ENCODE measurements at places on chromosomes 16 and 17. TPM values are rescaled to one million over a fixed set of nuclear protein-coding genes. Genes with fewer than 3 reads are reported as not detected.

The UNC45B gene
- total RNA-seq: 0.76 TPM

The PRAC1 gene
- not detected for total RNA-seq

The KRTAP4-9 gene
- total RNA-seq: not detected

DNA sequence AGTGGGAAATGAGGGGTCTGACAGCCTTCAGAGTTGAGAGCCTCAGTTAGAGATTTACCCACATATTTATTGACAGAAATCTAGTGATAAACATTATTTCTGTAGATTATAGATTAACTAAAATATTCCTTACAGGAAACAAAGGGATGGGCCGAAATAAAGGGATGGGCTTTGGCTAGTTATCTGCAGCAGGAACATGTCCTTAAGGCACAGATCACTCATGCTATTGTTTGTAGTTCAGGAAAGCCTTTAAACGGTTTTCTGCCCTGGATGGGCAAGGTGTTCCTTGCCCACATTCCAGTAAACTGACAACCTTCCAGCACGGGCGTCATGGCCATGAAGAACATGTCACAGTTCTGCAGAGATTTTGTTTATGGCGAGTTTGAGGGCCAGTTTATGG is 154.8 kb upstream of the TOM1L1 start:
- no peak for DNase-seq

DNA sequence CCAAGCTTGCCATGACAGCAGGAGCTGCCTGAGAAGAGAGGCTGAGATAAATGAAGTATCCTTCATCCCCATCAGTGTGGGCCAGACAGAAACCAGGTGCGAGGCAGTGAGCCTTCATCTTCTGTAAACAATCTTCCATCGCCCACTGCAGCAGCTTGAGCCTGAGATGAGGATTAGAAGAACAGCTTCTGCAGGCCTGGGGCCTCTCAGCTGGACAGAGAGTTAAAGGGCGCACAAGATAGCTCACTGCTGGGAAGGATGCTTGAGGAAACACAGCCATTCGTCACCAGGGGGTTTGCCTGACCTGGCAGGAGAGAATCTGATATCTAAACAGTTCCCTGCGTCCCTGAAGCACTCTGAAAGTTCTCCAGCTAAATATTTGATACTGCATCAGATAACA is 27.1 kb downstream of the HOXB1 start:
- DNase-seq: no peak

- peak; percentile 43 for DNase-seq
Measured at GRCh38 chr17:47253541-47254402, at the start of gene ITGB3. Gene ITGB3, plus strand, starts transcription at chr17:47253827. Its CDS starts 35 bp downstream, at chr17:47253862.

DNA sequence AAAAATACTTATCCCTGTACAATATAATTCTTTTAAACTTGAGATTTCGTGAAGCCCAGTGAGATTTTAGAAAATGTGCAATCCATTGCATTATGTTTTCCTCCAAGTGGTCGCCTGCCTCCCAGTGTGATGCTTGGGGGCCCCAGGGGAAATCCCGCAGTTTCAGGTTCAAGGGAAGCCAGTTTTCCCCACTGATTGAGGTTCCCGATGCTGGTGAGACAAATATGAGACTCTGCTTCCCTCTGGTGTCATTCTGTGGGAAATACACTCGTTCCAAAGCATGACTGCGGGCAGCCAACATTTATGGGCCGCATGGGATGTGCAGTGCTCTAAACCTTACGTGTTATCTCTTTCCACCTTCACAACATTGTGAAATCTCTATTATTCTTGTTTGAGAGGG is 200.8 kb downstream of the PRKCB start:
- DNase-seq: no peak

GRCh38 chr17:68573338-68573737 is 27.8 kb downstream of the FAM20A start:
- DNase-seq: no peak

DNA sequence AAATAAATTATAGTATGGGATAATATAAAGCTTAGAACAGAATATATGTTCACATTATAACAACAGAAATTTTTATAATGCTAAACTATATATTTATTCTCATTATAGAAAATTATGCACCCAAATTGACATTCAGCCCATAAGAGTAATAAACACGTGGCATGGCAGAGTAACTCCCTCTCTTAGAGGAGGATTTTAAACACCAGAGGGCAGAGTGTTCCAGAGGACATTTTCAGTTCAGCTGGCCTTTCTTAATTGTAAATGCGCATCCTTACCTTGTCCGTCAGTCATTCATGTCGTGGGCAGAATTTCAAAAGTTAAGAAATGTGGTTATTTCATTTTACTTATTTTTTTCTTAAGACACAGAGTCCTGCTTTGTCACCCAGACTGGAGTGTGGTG is 147.1 kb downstream of the TANC2 start:
- DNase-seq: no peak

- DNase-seq: no peak
Measured at GRCh38 chr17:32485261-32486110, 1.3 kb upstream of the CDK5R1 start.

GRCh38 chr16:57745768-57746167 is 10.2 kb downstream of the KATNB1 start:
- DNase-seq: no peak

- DNase-seq: no peak
Measured at GRCh38 chr17:48484850-48485249, 46.0 kb downstream of the HOXB1 start.

DNA sequence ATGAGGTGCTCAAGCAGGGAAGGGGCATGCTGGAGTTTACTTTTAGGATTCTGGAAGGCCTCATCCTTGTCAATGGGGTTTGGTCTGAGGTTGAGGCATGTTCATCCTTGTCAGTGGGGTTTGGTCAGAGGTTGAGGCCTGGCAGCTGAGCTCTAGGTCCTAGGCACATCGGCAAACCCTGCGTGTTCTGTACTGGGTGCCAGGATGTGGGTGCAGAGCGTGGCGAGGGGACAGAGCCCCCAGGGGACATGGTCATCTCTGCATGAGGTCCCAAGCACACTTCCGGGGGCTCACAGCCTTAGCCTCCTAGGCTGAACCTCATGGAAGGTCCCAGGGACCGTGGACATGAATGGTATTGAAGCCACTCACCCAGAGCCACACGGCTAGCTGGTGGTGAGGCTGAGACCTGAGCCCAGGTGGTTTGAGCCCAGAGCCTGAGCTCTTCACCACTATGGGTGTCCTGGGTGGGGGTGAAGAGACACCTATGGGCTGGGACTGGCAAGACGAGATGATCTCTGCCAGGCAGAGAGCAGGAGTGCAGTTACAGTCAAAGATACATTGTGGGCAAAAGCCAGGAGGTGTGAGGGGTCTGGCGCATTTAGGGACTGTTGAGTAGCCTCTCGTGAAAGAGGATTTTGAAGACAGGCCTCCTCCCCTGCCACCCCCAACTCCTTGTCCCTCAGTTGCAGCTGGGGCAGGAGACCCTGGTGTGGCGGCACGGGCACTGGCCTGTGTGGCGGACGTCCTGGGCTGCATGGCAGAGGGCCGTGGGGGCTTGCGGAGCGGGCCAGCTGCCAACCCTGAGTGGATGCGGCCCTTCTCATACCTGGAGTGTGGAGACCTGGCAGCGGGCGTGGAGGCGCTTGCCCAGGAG is 19.3 kb downstream of the FCSK start:
- DNase-seq: no peak

- DNase-seq: no peak
Measured at GRCh38 chr16:56387396-56387795, 37.9 kb downstream of the AMFR start.

GRCh38 chr16:25109643-25110042 is 1.9 kb upstream of the LCMT1 start:
- DNase-seq: no peak

DNA sequence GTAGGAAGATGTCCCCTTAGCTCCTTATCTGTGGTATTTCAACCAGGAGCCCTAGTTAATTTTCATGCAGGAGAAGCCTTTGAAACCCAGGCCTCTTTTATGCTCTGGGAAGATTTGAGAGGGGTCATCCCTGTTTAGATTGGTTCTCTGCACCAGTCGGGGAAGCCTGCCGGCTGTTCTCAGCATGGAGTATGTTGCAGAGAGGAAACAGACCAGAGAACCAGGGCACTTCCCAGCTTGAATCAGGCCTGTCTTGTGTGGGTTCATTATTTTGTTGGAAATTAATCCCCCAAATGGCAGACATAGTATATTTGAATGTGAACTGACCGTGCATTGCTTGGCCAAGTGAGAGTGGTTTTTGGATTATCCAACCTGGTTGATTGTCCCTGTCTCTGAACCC is 1082.1 kb upstream of the RBFOX1 start:
- no peak for DNase-seq

GRCh38 chr17:29653995-29654714 is 31.4 kb upstream of the CORO6 start:
- no peak for DNase-seq

DNA sequence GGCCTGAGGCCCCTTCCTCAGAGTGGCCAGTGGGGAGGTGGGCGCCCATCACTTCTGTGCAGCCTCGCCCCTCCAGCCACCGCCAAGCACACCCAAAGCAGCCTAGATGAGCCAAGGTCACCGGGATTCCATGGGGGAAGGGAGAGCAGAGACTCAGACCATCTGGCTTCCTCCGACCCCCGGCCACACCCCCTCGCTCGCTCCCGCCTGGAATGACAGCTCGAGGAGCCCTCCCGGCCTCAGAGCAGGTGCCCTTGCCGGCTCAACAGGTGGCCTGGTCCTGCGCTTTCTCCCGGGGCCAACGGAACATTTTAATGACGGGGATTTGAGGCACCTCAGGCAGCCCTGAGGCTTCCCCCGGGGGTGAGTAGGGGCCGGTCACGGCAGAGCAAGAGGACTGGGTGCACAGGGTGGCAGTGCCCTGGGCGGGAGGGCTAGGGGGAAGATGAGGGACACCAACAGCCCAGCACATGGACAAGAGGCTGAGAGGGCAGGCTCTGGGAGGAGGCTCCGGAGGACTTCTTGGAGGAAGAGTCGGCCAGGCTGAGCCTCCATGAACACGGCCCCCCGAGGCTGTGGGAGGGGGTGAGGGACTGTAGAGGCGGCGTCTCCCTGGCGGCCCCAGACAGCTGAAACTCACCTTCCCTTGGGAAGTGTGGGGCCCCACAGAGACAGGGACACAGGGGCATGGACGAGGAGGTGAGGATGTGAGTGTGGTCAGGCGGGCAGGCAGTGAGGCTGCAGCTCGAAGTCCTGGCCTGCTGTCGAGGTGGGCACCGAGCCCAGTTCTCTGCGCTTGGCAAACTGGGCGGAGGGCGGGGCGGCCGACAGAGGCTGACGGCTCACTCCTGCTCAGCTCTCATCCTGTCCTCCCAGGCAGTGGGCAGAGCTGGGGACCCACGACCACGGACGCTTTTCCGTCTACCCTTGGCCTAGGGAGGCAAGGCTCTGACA is 12.5 kb upstream of the C1QTNF8 start:
- no peak for DNase-seq

- DNase-seq: no peak
Measured at GRCh38 chr17:38460716-38461630, 32.7 kb downstream of the ARHGAP23 start.

- DNase-seq: no peak
Measured at GRCh38 chr17:75823257-75824041, 20.8 kb downstream of the UNC13D start.

DNA sequence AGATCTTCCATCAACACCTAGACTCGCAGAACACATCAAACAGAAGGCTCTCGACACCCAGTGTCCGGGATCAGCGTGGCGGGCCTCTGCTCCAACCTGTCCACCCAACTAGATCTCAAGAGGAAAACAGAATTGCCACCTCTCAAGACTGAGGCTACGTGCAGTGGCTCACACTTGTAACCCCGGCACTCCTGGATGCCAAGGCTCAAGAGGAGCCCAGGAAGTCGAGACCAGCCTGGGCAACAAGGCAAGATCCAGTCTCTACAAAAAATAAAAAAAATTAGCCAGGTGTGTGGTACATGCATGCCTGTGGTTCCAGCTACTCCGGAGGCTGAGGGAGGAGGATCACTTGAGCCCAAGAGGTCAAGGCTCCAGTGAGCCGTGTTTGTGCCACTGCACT is 132.6 kb downstream of the ZFHX3 start:
- DNase-seq: no peak

GRCh38 chr17:73560661-73561060 is 83.6 kb downstream of the SDK2 start:
- no peak for DNase-seq

- no peak for DNase-seq
Measured at GRCh38 chr16:81397058-81397878, 47.3 kb upstream of the CMIP start.

- peak; percentile 46 for DNase-seq
Measured at GRCh38 chr17:32319548-32319905, 22.4 kb downstream of the C17orf75 start.

DNA sequence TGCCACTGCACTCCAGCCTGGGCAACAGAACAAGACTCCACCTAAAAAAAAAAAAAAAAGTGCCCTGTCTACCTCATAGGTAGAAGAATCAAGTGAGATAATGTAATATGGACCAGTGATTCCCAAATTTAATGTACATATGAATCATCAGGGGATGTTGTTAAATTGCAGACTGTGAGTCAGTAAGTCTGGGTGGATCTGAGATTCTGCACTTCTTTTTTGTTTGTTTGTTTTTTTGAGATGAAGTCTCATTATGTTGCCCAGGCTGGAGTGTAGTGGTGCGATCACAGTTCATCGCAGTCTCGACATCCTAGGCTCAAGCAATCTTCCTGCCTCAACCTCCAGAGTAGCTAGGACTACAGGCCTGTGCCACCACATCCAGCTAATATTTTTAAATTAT is 31.6 kb downstream of the HOXB1 start:
- no peak for DNase-seq

- DNase-seq: no peak
Measured at GRCh38 chr17:40321961-40322357, 13.0 kb downstream of the RARA start.

DNA sequence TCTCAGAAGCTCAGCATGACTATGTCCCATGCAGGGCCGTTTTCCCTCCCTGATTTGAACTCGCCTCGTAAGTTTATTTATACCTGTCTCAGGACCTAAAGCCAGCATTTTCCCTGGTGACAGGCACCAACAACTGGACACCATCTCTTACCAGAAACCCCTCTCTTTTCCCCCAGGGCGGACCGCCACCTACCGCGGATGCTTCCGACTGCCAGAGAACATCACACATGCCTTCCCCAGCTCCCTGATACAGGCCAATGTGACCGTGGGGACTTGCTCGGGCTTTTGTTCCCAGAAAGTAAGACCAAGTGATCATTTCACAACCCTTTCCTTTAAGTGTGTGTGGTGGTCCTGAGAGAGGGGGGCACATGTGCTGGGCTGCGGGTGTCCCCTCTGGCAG is 24.7 kb downstream of the WSCD1 start:
- DNase-seq: no peak

DNA sequence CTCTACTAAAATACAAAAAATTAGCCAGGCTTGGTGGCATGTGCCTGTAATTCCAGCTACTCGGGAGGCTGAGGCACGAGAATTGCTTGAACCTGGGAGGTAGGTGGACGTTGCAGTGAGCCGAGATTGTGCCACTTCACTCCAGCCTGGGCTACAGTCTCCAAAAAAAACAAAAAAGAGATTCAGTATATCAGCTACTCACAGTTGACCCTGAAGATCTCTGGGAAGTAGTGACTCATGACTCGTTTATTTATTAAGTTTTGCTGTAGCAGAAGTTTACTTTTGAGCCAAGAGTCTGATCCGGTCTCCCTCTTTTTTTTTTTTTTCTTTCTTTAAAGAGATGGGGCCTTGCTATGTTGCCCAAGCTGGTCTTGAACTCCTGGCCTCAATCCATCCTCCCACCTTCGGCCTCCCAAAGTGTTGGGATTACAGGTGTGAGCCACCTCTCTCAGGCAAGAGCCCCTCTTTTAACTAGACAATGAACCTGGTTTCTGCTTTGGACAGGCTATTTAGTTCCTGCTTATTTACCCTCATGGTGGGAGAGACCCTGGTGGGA is 4.4 kb downstream of the MVP start:
- DNase-seq: no peak

- no peak for DNase-seq
Measured at GRCh38 chr16:53999841-54000240, 286.7 kb downstream of the IRX3 start.

Measured in thymus (tissue), 14 donors.